Activated CD4-positive, alpha-beta T cell treated with anti-CD3 and anti-CD28 coated beads for 24 hours (primary cell): ENCODE measurements at places on chromosomes 7 and 10.

GRCh38 chr7:19121977-19122588 is 4.6 kb upstream of the TWIST1 start:
- no peak for DNase-seq

DNA sequence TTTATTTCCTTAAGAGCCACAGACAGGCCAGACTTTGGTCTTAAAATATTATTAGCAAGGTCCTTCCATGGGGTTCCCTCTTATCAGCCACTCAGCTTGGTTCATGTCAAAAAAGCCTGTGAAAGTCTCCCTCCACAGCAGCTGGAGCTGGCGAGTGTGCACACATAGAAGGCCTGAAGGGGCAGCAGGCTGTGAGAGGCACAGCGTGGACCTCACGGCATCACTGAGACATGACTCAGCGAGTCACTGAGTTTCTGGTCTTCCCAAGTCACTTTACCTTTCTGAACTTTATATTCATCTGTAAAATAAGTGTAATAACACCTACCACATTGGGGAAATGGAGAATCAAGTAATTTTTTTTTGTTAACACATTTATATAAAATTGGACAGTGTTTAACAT is 8.7 kb downstream of the TAF3 start:
- DNase-seq, result no peak

DNA sequence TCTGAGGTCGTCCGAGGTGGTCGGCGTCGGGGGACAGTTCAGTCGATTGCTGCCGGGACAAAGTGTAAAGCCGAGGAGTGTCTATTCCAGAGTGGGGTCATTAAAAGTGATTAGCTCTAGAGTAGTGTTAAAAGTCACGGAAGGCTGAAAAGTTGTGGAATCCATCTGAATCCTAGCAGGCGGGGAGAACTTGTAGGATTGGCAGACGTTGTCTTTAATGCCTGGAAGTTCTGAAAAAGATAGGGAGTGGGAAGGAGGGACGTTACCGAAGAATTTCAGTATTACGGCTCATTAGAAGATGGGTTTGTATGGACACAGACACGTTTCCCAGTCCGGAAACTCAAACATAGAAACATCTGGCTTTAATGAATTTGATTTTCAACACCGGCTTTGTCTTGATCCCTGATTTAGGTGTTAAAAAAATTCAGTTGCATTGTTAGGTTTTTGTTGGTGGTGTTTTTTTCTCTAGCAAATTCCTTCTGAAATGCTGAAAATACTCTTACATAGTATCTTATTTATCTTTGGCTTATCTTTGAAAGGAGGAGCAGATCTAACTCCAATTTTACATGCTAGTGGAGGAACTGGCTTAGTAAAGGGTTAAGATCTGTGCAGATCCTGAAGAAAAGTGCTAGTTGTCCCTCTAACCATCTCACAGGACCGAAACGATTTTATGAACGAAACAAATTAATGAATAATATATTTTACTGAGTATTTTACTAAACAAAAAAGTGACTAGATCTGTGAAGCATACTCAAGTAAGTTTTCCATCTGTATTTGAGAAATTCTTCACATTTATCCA is 900 bp downstream of the MKLN1 start:
- no peak for DNase-seq

- no peak for DNase-seq
These were observed 102.8 kb upstream of the ARID5B start for GRCh38 chr10:61798713-61799112.

GRCh38 chr10:77613476-77614130 is 24.0 kb downstream of the KCNMA1 start:
- DNase-seq, result no peak

DNA sequence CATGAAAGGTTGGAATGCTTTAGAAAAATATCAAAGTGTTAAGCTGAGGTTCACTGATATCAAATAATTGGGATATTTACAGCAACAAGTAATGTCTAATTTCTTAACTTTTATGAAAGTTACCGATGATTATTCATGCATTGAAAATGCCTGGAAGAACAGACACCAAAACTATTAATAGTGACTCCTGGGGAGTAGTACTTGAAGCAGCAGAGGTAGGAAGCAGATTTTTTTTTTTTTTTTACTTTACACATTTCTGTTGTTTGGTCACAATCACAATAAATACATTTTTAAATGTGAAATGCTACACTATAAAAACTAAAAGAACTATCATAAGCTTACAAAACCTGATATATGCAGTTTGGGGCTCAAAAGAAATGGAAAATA is 70.5 kb upstream of the FGL2 start:
- no peak for DNase-seq

- DNase-seq, result no peak
These were observed 1.2 kb downstream of the UPP1 start for GRCh38 chr7:48090095-48090805.

GRCh38 chr10:28326516-28327490 is 23.9 kb upstream of the MPP7 start:
- no peak for DNase-seq

DNA sequence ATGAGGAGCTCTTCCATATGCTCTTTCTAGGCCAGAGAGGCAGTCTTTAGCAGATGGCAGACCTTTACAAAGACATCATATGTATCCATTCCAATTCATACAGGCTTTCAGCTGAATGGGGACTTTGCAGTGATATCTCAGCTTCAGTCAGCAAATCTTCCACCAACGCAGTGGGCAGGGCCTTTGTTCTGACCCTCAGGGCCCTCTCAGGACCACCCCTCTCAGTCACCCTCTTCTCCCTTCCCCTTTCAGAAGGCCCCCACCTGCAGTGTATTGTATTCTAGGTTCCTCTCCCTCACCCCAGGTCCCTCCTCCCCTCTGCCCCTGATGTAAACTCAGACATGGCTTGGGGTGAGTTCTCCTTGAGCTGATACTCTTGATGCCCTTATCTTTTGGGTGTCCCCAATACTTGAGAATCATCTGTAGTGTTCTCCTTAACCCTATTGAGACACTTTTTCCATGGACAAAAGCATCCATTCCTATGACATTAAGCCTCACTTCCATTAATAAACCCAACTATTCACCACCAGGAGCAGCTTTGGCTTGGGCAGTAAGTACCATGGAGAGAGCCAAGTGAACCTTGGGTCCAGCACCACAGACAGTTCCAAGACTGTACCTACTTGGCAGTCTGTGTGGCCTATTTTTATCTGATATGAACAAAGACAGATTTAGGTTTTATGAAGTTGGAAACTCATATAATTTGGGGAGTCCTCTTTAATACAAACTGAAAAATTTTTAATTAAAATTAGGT is 62.7 kb downstream of the ADCYAP1R1 start:
- no peak for DNase-seq

- DNase-seq, result no peak
These were observed 238.8 kb downstream of the ZEB1 start for GRCh38 chr10:31557854-31558253.

DNA sequence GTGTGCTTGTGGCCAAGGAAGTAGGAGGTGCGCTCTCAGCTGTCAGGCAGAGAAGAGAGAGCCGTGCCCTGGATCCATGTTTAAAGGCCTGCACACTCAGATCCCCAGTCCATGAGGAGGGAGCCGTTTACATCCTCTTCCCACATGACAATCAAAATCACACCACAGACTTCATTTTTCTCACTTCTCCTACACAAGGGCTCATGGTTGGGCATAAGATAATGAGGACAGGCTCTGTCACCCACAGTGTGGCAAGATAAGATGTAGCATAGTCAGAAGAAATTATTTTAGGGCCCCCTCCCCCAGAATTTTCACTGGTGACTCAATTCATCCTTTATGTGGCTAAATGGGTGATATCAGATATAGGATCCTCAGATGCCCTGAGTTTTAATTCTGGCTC is 35.9 kb upstream of the INHBA start:
- no peak for DNase-seq

GRCh38 chr10:14459665-14460064 is 128.9 kb upstream of the FRMD4A start:
- no peak for DNase-seq

- peak; percentile 43 for DNase-seq
These were observed 112.9 kb downstream of the COL13A1 start for GRCh38 chr10:69914398-69915214.

- no peak for DNase-seq
These were observed 32.4 kb upstream of the TOMM7 start for GRCh38 chr7:22855049-22855392.

GRCh38 chr10:3140280-3140679 is 32.3 kb downstream of the PITRM1 start:
- DNase-seq, result no peak

GRCh38 chr7:7746458-7746857 is 28.1 kb upstream of the RPA3 start:
- DNase-seq, result no peak

DNA sequence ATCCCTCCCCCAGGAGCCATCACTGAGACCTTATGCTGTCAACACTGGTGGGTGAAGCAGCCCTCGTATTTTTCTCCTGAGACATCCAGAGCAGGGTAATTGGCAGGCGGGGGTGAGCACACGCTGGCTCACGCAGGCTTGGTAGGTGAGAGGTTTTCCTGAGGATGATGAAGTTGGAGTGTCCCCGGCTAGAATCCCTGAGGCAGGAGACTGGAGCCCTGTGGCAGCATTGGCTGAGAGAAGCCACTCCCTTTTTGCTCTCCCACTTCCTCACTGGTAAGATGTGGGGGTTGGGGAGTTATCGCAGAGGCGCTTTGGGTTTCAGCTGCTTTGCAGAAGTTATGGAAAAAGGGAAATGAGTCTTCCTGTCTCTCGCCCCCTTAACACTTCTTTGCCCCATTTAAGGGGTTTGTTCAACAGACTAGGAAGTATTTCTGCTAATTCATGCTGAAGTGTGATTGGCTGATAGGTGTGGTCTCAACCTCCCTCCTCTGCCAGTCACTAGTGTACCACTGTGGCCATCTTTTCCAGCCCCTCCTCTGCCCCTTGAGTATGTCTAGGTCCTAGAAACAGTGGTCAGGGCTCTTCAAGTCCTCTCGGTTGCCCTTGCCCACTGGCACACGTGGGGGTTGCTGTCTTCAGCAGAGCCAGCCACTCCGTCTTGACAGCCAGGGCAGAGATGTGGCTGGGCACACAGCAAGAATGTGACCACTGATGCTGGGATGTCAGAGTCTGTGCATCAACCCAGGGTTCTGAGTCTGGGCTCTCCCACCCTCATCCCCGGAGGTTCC is 5.7 kb downstream of the ARPC1B start:
- DNase-seq, result no peak

- DNase-seq, result no peak
These were observed 38.0 kb upstream of the SPOCK2 start for GRCh38 chr10:72126184-72126871.

DNA sequence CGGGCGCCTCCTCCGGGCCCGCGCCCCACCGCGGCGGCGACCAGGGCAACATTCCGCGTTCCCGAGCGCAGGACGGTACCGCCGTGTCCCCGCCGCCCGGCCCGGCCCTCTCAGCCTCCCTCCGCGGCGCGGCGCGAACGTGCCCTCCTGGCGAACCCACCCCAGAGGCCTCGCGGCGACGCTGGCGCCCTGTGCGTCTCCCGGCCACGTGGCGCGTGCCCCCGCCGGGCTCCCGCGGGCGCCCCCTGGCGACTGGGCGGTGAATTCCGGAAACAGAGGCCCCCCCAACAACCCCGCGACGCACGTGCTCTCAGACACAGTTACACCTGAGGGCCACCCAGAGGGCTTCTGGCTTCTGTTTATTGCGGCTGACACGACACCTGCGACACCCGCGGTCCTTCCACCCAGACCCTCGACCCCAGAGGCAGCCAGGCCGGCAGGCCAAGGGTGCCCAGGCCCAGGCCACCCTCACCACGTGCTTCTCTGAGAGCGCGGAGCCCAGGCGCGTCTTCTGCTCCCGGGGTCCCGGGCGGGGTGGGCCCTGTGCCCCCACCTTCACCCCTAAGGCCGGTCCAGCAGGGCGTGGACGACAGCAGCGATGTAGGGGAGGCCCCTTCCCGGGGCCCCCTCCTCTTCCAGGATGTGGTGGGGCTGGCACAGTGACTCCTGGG is at the start of gene SAP25:
SAP25 (minus strand) TSS at position 210 of the 671 bp plus-strand sequence; CDS start at position 52, 158 bp downstream.
- no peak for DNase-seq

DNA sequence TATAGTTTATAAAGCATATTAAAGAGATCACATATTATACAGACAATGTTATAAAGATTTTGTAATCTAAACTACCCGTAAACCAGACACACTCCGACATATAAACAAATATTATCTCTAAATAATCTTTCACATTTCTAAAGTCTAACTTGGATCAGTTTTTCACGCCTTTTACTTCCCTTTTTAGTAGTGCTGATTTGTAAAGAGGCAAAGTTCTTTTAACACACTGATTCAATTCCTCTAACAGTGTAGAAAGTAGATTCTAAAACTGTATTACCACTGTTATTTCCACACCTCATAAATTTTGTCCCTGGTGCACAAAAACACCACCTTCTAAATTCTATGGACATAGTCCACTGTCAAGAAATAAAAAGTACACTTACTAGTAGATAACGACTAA is 230.9 kb downstream of the DOCK4 start:
- no peak for DNase-seq

GRCh38 chr7:95269640-95270039 is 54.7 kb downstream of the PON1 start:
- no peak for DNase-seq

DNA sequence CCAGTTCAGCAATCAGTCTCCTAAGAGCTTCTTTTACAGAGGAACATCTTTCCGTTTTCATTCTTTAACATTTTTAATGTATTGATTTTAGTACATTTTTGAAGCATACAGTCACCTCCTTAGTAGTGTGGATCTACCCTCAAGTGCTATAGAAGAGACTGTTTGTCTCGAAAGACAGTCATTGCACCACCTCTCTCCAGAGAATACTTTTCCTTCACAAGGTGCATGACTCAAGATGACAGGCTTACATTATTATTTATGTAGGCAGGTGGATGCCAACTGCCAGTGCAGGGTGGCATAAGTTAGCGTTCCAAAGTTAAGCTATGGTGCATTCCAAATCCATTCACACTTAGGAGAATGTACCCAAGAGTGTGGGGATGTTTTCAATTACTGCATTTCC is 71.8 kb downstream of the ZEB1 start:
- no peak for DNase-seq

- no peak for DNase-seq
These were observed 337.6 kb downstream of the FRMD4A start for GRCh38 chr10:13993169-13993568.

GRCh38 chr10:19941206-19941880 is 125.1 kb downstream of the PLXDC2 start:
- DNase-seq, result no peak

GRCh38 chr7:73830681-73831583 is at the start of gene CLDN4:
TSS of gene CLDN4 (plus strand) at chr7:73830996. CDS start at chr7:73831202, 206 bp downstream.
- DNase-seq, result no peak

GRCh38 chr10:69415951-69416350 is 767 bp downstream of the TACR2 start:
- no peak for DNase-seq

DNA sequence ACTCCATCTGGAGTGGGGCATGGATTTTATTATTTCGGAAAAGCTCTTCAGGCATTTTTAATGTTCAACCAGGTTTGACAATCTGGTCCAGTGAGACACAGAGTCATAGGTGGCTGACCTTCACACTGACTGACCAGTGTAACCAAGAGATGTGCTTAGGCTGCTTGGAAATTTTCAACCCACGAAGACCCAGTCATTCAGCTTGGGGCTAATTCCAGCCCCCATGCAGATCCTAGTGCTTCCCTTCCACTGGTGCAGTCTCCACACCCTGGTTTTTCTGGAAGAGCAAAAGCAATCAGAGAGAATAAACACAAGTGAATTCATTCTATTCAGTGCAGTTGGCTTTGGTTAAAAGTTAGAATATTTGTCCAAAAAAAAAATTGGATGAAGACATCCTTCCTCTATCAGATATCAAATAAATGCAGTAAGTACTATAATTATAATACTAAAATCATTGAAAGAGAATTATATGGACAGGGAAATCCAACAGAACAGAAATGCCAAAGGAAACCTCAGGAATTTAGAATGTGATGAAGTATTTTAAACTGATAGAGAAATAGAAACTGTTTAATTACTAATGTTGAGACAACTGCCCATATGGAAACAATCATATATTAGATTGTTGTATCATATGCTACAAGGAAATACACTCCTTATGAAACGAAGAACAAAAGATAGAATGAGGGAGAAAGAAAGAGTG is 178.0 kb downstream of the NPSR1 start:
- no peak for DNase-seq
